T-helper 2 cell treated with Interferon-gamma antibody and Interleukin-4, amounts not matched to agents 5 μg/mL and 100 μg/mL, for 36 hours (primary cell): ENCODE measurements at places on chromosomes 4 and X.

DNA sequence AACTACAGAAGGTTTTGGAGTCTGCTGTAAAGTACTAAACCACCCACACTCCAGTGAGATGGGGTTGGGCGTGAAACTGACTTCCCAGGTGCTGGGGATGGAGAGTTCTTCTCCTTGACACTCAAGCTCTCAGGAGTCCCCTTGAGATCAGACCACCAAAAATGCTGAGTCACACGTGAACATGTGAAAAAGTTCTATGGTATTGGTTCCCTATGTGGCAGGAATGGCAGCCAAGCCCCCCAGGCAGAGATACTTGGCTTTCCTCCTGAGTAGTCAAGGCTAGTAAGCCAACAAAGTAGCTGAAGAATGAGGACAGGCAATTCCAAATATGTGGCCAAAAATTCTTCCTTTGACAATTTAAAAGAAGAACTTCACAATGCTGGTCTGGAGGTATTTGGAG lies 222.0 kb upstream of the ADAMTS3 start:
- DNase-seq: no peak

DNA sequence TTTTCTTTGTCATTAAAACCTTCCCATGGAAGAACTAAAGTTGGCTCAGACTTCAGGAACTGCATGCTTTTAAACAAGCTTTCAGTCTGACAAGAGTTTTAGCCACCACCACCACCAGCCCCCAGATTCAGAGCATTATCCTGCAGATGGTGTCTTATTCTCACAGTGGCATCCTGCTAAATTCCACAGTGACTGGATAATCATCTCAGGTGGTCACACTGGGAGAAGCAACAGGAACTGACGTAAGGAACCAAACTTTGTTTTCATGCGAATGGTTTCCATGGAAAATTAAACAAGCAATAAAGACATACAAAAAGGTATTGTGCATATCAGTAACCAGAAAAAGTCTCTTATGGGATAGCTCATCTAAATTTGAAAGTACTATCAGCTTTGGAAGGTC lies 370.7 kb downstream of the FBXW7 start:
- DNase-seq: no peak

DNA sequence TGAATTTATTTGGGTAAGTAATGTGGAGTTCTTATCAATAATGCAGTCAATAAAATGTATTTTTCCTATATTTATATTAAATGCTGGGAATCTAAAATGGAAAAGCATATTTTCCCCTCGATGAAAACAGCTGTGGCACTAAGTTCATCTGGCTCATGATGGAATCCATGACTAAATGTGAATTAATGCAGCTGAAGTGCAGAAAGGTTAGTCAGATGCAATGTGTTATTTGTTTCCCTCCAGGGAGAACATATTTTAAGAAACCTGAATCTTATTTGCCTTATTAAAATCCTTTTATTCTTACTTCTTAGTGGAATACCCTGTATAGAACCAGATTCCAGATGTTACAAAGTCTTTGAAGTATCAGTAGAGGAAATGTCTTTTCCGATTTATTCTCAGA lies 247.9 kb downstream of the ARHGAP24 start:
- DNase-seq: no peak

GRCh38 chrX:138939038-138939437 lies 227.5 kb upstream of the FGF13 start:
- no peak for DNase-seq

- peak; percentile 15 for DNase-seq
Observed at GRCh38 chr4:42519803-42520417, 122.6 kb downstream of the SHISA3 start.

DNA sequence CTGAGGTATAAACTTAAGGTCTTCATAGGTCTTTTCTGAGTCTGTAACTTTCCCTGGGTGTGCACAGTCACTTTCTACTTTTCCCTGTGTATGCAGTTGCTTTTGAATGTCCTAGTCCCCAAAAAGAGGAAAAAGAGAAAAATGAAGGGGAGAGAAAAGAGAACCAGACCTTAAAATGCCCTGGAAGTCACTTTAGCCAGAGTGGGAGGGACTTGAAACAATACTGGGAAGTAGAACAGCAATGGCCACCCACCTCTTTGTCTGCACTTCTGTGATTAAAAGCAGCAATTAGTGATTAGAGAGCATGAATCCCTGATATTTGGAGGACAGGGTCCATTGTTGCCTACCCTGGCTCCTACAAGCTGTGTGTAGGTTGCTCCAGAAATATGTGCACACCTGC lies 36.1 kb downstream of the ZCCHC13 start:
- no peak for DNase-seq

DNA sequence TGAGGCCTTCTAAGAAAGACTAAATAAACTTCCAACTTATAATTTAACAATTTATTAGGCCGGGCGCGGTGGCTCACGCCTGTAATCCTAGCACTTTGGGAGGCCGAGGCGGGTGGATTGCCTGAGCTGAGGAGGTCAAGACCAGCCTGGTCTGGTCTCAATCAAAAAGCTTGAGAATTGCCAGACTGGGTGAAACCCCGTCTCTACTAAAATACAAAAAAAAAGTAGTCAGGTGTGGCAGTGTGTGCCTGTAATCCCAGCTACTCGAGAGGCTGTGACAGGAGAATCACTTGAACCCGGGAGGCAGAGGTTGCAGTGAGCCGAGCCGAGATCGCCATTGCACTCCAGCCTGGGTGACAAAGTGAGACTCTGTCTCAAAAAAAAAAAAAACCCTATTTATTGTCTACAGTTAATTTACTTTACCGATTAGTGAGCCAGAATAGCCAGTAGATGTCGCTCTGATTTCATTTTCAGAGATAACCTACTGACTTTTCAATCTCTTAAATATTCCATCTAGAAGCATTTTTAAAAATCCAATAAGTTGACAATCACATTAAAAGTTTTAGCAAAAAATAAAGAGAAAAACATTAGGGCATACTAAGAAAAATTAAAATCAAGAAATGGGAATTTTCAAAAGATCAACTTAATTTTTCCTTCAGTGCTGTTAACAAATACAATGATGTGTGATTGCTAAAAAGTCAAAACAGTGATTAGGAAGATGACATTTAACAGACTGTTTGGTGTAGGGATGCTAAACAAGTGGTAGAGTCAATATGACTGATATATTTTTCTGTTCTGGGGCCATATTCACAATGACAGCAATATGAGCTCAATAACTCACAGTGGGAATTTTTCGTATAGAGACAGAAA lies 4.3 kb upstream of the SHROOM3 start:
- no peak for DNase-seq

- DNase-seq: no peak
Observed at GRCh38 chrX:10707773-10708172, 87.4 kb upstream of the MID1 start.

GRCh38 chrX:2220829-2221567 lies 279.8 kb downstream of the DHRSX start:
- DNase-seq: no peak

DNA sequence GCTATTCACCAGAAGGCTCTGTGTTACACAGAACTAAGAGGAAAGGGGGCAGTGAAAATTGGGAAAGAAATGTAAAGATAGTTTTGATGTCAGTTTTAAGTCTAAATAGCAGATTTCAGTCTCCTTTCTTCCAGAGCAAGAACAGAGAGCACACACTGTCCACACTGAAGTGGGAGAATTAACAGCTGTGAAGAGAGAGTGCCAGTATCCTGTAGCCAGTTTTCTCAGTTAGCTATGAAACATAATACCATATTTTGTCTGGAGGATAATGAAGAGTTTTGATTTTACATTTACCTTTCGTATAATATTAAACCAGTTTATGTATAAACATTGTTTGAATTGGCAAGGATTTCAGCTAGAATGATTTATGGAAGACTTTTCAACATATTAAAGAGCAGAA lies 35.1 kb downstream of the FBXO8 start:
- DNase-seq: no peak

- no peak for DNase-seq
Observed at GRCh38 chr4:81459228-81459627, 12.5 kb downstream of the RASGEF1B start.

GRCh38 chrX:37685381-37686359 lies at the start of gene XK:
Gene XK (plus strand): TSS chrX:37685791. CDS start chrX:37685962, 171 bp downstream.
- peak; percentile 47 for DNase-seq

DNA sequence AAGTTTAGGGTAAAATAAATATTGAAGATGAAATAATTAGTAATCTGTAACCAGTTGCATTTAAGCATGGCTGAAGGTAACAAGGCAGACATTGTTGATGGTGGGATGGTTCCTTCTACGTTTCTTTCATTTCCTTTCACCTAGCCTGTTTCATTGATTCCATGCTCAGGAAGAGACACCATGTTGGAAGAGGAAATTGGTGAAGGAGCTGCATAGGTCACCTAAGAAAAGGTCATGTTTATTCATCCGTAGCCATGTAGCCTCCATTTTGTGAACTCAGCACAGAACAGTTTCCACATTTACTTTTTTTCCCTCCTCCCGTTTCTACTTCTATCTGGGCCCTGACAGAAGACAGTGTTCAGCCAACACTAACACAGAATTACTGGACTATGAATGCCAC lies 3.8 kb downstream of the ADH1B start:
- no peak for DNase-seq

DNA sequence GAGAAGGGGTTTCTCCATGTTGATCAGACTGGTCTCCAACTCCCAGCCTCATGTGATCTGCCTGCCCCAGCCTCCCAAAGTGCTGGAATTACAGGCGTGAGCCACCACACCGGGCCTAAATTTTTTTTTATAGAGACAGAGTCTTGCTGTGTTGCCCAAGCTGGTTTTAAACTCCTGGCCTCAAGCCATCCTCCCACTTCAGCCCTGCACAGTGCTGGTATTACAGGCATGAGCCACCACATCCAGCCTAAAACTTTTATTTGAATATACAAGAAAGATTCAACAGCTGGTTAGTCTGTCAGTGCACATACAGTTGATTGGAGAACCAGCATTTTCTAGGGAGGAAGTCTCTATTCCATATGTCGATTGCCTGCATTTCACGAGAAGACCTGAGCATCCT lies 91.2 kb downstream of the LRP2BP start:
- DNase-seq: no peak

- DNase-seq: no peak
Observed at GRCh38 chrX:65971151-65971550, 68.7 kb downstream of the VSIG4 start.

- DNase-seq: no peak
Observed at GRCh38 chr4:186789651-186790050, 66.0 kb upstream of the FAT1 start.

- DNase-seq: no peak
Observed at GRCh38 chrX:95441836-95442235, 1242.8 kb upstream of the DIAPH2 start.

DNA sequence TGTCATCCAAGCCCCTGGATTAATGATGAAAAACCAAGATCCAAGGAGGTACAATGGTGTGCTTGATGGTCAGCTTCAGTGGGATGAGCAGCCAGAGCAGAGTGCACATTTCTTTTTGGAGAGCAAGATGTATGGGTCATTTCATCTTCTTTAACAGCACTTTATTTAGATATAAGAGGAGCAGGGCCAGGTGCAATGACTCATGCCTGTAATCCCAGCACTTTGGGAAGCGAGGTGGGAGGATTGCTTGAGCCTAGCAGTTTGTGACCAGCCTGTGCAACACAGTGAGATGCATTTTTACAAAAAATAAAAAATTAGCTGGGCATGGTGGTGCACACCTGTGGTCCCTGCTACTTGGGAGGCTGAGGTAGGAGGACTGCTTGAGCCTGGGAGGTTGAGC lies 45.3 kb upstream of the MAP3K15 start:
- DNase-seq: no peak

DNA sequence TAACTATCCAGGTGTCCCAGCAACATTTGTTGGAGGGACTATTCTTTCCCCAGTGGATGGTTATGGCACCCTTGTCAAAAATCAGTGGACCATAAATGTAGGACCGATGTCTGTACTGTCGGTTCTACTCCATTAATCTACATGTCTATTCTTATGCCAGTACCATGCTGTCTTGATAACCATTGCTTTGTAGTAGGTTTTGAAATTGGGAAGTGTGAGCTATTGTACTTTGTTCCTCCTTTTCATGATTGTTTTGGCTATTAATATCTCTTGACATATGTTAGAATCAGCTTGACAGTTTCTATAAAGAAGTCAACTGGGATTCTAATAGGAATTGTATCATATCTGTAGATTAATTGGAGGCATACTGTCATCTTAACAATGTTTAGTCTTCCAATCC lies 112.7 kb downstream of the HNRNPD start:
- DNase-seq: no peak

DNA sequence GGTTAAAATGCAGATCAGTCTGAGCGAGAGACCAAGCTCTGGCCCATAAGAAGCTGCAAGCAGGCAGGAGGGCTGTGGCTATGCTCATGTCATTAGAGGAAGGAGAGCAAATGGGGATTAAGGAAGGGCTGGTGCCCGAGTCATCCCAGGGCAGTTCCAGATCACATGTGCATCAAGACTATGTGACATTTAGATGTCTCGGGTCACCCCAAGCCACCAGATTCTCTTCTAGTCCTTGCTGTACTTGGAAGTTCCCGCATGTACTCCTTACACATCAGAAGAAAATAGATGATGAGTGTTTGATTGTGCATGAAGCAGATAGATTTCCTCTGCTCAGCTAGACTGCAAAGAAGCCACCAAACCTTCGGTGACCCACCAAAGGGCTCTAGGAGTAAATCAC lies 42.1 kb upstream of the KLHL34 start:
- DNase-seq: no peak

- no peak for DNase-seq
Observed at GRCh38 chr4:3655963-3656362, 110.2 kb upstream of the ADRA2C start.

- no peak for DNase-seq
Observed at GRCh38 chr4:126647756-126648397, 984.9 kb upstream of the INTU start.

GRCh38 chr4:74968456-74969164 lies 35.7 kb downstream of the PARM1 start:
- DNase-seq: no peak
